Activated naive CD4-positive, alpha-beta T cell treated with Interleukin-2 at 50 U/mL for 16 hours (primary cell): ENCODE measurements at places on chromosomes 4 and X.

GRCh38 chrX:150762258-150763165, 69.3 kb downstream of the MTMR1 start:
- no peak for DNase-seq

DNA sequence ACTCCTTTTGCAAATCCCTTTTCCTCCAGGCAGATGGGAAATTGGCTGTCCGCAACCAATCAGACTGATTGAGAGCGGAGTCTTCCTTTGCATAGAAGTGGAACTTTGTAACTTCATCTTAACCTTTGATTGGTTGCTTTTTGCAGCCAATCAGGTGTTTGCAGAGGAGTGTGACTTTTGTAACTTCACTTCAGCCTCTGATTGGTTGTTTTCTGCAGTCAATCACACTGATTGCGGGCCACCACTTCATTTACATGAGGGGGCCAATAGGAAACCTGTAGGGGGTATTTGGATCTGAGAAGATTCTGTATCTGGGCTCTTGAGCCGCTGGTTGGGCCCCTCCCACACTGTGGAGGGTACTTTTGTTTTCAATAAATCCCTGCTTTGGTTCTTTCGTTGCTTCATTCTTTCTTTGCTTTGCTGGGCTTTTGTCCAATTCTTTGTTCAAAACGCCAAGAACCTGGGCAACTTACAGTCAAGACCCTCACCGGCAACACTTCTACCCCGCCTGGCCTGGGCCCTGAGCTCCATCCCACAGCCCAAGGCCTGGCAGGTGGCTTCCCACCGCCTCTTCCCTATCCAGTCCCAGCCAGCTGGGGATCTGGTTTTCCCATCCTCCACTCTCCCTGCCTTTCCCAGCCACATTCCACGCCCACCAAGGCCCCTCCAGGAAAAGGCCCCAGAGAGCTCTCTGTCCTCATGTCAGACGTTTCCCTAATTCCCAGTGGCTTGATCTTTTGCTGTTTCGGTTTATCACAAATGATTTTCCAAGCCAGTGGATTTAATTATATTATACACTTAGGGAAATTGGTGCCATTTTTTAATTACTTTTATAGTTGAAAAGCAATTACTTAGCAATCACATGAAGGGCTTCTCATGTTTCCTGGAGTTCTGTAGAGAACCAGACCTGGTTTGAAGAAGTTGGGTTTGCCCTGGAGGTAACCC, 110.2 kb upstream of the STX18 start:
- DNase-seq: no peak

- DNase-seq: no peak
Measured at GRCh38 chr4:56668267-56668666, 12.8 kb downstream of the HOPX start.

GRCh38 chr4:107993969-107994368, 4.3 kb downstream of the HADH start:
- no peak for DNase-seq

DNA sequence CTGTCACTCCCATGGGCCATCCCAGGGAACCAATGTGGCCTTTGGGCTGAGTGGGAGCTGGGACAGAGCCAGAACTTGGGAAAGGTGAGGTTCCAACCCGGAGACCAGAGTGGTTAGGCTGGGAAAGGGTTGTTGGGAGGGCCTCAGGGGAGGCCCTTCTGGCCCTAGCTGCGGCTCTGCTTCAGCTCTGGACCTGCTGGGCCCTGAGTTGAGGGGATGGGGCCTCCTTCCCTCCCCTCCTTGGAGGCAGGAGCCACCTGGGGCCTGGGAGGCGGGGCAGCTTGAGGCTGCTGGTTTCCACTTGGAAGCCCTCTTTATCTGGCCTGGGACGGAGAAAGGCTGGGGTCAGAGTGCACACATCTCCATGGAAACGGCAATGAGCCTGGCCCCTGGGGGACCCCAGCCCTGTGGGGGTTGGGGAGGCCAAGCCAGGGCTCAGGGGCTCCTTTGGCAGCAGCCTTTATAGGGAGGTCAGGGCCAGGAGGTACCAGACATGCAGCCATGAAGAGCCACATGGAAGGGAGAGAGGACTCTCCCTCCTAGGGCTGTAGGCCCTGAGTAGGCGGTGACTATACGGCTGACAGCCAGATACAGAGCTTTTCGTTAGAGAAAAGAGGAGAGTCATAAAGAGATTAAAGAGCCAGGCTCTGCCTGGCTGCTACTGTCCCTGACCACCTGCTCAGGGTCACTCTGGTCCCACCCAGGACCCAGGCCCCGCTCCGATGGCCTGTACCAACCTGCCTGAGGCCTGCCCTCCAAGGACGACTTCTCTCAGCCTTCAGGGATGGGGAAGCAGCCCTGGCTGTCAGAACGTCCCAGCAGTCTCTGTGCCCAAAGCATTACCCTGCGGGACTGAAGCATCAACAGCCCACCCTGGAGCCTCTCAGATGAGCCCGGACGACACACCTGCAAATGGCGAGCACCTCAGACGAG, 6.9 kb upstream of the NSD2 start:
- DNase-seq: no peak

- DNase-seq: no peak
Measured at GRCh38 chr4:138334346-138335016, 92.3 kb upstream of the SLC7A11 start.

- DNase-seq: no peak
Measured at GRCh38 chr4:42282081-42282901, 115.0 kb upstream of the SHISA3 start.
